Cardiac muscle cell (in vitro differentiated cells and primary cell): ENCODE measurements at places on chromosomes 13 and 19.

- no peak for DNase-seq
Measured at GRCh38 chr19:30686176-30686820, 314.1 kb downstream of the ZNF536 start.

DNA sequence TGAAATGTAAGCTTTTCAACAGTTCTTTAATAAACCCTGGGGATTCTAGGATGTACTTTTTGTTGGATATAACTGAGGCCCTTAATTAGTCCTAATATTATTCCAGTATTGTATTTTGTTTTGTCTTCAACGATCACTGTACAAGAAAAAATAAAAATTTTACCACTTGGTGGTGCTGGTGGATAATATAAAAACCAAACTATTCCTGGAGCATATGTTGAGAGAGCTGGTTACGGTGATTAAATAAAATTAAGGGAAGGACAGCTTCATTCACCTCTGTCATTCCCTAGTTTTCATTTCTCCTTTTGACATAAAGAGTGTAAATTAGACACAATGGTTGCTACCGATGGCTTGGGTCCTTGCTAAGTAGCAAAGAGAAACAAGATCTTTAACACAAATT lies 598.6 kb upstream of the PCDH20 start:
- peak; percentile 39 for DNase-seq

- DNase-seq = no peak
Measured at GRCh38 chr13:49022472-49023144, 46.9 kb downstream of the FNDC3A start.

DNA sequence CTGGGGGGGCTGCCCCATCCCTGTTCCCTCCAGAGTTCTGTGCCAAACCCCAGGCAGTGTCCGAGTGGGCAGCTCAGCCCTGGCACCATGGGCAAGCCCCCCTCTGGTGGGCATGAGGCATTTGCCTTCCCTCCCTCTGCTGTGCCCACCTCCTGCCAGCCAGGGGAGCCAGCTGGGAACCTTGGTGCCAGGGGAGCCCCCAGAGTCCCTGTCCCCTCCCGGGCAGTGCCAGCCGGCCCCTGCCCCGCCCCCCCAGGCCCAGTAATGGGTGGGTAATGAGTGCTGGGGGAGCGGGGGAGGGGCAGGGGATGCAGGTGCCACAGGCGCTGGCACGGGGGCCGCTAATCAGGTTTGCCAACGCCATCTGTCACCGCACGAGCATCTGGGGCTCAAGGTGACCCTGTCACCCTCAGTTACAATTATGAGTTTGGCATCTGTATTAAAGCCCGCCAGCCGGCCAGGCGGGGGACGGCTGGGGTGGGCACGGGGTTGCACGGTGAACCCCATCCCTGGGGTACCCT lies 5.9 kb downstream of the DAND5 start:
- DNase-seq = no peak

DNA sequence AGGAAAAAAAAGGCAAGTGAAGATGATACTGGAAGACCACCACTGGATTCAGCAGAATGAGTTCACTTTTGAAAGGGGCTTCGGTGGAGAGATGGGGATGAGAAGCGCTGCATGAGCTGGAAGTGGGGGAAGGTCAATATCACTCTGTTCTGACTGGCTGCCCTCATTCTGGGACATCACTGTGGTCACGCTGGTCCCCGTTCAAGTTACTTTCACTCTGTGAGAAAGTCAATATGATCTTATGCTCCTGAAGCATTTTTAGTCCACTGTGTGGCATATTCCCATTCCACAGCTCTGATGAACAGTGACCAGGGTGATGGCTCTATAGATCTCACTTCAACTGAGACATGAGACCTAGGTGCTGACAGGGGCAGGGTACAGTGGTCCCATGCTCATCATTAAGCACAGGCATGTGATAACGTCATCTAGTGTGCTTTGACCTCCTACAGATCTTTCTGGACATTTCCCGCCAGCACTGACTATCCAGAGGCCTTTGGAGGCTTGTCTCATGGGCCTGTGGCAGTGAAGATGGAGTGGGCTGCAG lies 40.2 kb upstream of the GPR183 start:
- no peak for DNase-seq

GRCh38 chr19:44072543-44073401 lies 813 bp downstream of the ZNF284 start:
- no peak for DNase-seq

- no peak for DNase-seq
Measured at GRCh38 chr13:85717921-85718320, 81.3 kb downstream of the SLITRK6 start.

DNA sequence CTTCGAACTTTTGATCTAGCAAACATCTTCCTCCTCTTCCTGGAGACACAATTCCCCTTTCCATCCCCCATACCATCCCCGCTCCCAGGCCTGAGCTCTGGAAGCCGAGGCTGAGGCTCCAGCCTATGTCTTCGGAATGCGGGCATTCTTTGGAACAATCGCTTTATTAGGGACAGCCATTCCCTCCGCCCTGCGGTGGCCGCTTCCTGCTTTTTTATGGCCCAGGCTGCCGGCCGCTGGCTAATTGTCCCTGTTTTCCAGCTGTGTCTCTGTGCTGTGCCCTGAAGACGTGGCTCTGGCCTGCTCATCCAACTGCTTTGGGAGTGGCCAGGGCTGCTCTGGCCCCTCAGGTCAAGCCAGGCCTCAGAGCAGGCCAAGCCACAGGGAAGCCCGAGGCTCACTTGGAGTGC lies 2.1 kb upstream of the CDX2 start:
- no peak for DNase-seq

DNA sequence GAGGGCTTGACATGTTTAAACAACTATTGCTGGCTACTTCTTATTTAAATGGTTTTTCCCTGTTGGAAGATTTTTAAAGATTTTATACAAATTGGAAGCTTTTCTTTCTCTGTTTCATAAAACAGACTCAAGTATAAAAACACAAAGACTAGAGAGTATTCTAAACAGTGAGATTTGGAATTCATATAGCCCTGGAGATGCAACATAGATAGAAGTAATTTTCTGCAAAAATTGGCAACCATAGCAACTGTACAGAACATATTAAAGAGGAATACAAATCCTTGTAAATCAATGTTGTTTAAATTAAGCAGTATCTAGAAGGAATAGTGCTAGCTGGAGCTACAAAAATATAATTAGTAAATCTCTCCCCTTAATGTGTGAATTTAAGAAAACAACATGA lies 2612.9 kb upstream of the PCDH20 start:
- DNase-seq = no peak

- DNase-seq = peak; percentile 10
Measured at GRCh38 chr13:82962397-82962796, 919.9 kb downstream of the SLITRK1 start.

GRCh38 chr13:91513790-91514189 lies 115.4 kb downstream of the GPC5 start:
- no peak for DNase-seq

GRCh38 chr19:15098460-15098859 lies 8.7 kb upstream of the SYDE1 start:
- no peak for DNase-seq

- no peak for DNase-seq
Measured at GRCh38 chr13:111209613-111210012, 94.5 kb downstream of the ARHGEF7 start.

DNA sequence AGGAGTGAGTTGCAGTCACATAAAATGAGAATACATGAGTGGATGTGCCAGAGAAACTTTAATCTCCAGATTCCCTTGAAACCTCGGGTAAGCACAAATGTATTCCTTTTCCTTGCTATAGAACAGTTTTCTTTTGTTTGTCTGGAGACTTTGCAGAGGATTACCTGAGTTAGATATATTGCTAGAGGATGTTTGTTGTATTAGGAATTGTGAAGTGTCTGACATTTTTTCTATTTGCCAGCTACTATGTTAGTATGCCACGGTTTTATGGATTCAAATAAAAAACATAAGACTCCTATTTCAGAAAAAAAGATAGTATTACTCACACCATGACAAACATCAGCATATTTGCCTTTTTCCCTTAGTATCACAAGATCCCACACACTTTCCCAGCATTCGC lies 844.9 kb upstream of the SLITRK5 start:
- no peak for DNase-seq

DNA sequence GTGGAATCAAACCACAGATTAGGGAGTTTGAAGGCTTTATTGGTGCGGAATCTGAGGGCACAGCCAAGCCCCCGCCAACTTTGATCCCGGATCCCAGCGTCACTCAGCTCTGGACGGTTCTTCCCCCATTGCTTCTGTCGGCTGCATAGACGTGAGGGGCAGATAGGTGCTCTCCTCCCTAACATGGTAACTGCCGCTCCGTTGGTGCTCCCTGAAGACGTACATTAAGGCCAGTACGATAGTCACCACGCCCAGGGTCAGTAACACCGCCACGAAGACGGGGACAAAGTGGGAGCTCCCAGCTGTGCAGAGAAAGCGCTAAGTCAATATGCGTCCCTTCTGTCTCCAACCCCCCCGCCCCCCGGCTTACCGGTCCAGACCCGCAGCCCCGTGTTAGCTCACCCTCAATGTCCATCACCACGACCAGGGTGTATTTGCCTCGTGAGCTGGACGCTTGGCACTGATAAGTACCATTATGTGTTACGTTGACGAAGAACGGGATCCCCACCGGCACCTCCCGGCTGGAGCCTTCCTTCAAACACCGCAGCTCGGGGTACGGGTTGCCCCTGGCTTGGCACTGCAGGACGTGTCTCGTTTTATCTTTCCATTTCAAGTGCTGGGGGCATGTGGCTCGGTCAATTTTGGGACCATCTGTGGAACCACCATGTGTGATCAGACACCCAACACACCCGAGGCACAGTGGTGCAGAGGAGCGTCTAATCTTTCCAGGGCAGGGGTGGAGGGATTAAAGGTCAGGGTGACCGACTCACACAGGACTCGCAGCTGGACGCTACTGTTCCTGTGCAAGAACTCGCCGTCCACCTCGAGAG lies 644 bp upstream of the RAVER1 start:
- DNase-seq = peak; percentile 21

DNA sequence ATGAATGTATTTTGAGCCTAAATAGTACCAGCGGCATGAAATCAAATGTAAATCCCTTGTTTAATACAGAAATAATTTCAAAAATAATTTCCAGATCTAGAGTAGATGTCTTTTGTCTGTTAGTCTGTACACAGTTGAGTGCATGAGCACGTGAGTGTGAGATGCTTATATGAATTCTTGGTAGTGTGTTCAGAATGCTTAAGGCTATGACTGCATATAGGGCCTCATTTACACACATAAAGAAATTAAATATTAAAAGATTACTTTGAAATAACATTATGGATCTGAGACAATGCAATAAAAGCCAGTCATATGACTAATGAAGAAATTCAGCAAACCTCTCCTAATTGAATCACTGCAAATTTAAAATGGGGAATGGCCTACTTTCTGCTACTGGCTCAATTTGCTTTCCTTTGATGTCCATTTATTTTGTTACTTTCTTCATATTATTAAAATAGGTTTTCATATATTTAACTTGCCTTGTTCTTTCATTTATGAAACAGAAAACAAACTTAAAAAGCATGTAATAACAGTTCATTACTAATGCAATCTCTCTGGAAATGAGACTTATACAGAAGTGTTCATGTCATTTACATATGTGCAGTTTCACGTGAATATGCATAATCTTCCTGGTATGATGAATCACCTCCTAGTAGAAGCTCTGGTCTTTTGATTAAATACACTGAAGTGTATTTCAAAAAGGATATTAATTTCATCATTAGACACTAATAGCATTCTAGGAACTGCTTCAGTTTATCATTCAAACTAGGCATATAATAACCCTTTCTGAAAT lies 4.5 kb downstream of the AMER2 start:
- DNase-seq = no peak
